A549 treated with dexamethasone at 1 μM for 4 hours (cell line): ENCODE measurements at places on chromosomes 5 and 9. TPM values are rescaled to one million over a fixed set of nuclear protein-coding genes. Genes with fewer than 3 reads are reported as not detected.

IFNE gene
- 0.49 to 0.83 TPM (median 0.73 TPM) in 5 replicates for total RNA-seq

KCNV2 gene
- total RNA-seq: not detected in 5 replicates

HTR1A gene
- not detected in 5 replicates for total RNA-seq

TIMD4 gene
- 0.60 to 1.6 TPM (median 1.5 TPM) in 5 replicates for total RNA-seq

TMEM167A gene
- total RNA-seq: 57.7 to 81.9 TPM (median 75.9 TPM) in 5 replicates

TAF11L9 gene
- total RNA-seq: not detected in 5 replicates

TNC gene
- total RNA-seq: 0.58 to 1.1 TPM (median 1.1 TPM) in 5 replicates

CRHBP gene
- total RNA-seq: 0.11 to 0.24 TPM (median 0.12 TPM) in 3 of 5 replicates, not detected in the others

UBAP2 gene
- total RNA-seq: 33.9 to 54.6 TPM (median 52.5 TPM) in 5 replicates

ROPN1L gene
- 1.7 to 2.2 TPM (median 2.0 TPM) in 5 replicates for total RNA-seq

GADD45G gene
- total RNA-seq: 0.36 to 0.52 TPM (median 0.45 TPM) in 5 replicates

KCNN2 gene
- total RNA-seq: 0.09 to 0.16 TPM (median 0.12 TPM) in 5 replicates

BNC2 gene
- 4.7 to 8.1 TPM (median 7.5 TPM) in 5 replicates for total RNA-seq

TXNDC8 gene
- not detected in 5 replicates for total RNA-seq

MLLT3 gene
- 16.1 to 20.0 TPM (median 17.7 TPM) in 5 replicates for total RNA-seq

SLC27A4 gene
- total RNA-seq: 30.9 to 49.0 TPM (median 46.0 TPM) in 5 replicates

PCDHA4 gene
- 1.4 to 2.3 TPM (median 1.8 TPM) in 5 replicates for total RNA-seq

LCN2 gene
- 2.8 to 7.2 TPM (median 3.2 TPM) in 5 replicates for total RNA-seq

IL9 gene
- total RNA-seq: not detected in 5 replicates

PSD2 gene
- 0.02 to 0.05 TPM (median 0.02 TPM) in 4 of 5 replicates, not detected in the other for total RNA-seq

EDIL3 gene
- 0.09 to 0.29 TPM (median 0.20 TPM) in 5 replicates for total RNA-seq

CAMLG gene
- 21.6 to 26.8 TPM (median 25.9 TPM) in 5 replicates for total RNA-seq

MAT2B gene
- 37.4 to 45.1 TPM (median 41.0 TPM) in 5 replicates for total RNA-seq

CDH9 gene
- not detected in 5 replicates for total RNA-seq

PLAC8L1 gene
- 0.21 to 0.38 TPM (median 0.27 TPM) in 3 of 5 replicates, not detected in the others for total RNA-seq

CARD9 gene
- 0.34 to 1.9 TPM (median 0.99 TPM) in 5 replicates for total RNA-seq

BTNL3 gene
- total RNA-seq: not detected in 5 replicates
